ENCODE measurements at places on chromosomes 5 and 9.

DNA sequence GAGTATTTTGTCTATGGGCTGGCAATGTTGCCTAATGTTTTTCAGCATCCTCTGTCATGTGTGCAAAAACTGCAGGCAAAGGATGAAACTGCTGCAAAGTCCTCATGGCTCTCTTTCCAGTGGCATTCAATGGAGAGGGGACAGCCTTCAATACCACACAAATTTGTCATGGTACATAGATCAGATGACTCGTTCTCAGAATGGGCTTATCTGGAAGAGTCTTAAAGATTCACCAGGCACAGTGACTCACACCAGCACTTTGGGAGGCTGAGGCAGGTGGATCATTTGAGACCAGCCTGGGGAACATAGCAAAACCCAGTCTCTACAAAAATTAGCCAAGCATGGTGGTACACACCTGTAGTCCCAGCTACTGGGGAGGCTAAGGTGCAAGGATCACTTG lies 5.3 kb downstream of the CDKN2AIPNL start:
- no peak for DNase-seq

GRCh38 chr5:79568632-79569190 lies 43.5 kb upstream of the TENT2 start:
- no peak for DNase-seq

GRCh38 chr9:93346231-93347112 lies 105.0 kb upstream of the FAM120A start:
- DNase-seq = no peak

- no peak for DNase-seq
Measured at GRCh38 chr9:28976684-28977083, 1403.4 kb upstream of the C9orf72 start.
